ENCODE measurements at places on chromosomes 7 and 10.
A peak's percentile ranks its signal among the peaks of the same experiment; 100 is the strongest.

- no peak for DNase-seq
Observed at GRCh38 chr7:142384493-142384922, 126.7 kb upstream of the PRSS58 start.

- DNase-seq, result no peak
Observed at GRCh38 chr10:24623383-24623782, 100.3 kb downstream of the ARHGAP21 start.

DNA sequence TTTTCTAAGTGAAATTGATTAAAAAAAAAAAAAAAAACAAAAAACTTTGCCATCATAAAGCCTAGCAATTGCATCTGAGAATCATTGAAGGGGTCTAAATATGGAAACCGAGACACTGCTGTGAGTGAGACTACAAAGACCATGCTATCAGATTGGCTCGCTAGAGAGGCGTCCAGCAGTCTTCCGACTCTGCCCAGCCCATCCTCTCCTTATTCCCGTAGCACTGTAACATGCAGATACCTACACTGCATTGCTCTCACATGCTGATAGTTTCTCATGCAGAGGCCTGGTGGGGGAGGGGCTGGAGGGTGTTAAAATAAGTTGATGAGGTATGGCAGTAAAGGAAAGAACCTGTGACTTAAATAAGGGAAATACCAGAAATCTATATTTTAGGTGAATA lies 130.7 kb downstream of the NRF1 start:
- DNase-seq, result no peak

DNA sequence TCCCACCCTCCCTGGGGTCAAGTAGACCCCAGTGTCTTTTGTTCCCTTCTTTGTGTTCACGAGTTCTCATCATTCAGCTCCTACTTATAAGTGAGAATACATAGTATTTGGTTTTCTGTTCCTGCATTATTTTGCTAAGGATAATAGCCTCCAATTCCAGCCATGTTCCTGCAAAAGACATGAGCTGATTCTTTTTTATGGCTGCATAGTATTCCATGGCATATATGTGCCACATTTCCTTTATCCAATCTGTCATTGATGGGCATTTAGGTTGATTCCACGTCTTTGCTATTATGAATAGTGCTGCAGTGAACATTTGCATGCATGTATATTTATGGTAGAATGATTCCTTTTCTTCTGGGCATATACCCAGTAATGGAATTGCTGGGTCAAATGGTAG lies 28.3 kb upstream of the CAMK2B start:
- no peak for DNase-seq

DNA sequence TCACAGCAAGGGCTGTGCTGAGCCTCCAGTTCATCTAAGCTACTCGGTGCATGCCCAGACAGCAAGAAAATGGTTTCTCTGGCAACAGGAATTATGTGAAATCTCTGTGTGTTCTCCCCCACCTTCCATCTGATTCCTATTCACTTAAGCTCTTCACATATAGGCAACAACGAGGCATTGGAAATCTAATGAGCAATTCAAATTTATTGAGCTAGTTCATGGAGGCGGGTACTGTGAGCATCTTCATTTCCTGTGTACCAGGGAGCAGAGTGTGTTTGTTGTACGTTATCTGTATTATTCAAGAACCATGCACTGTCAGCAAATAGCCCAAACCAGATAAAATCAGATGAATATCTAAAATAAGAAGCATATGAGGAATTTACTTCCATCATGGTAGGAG lies 739.1 kb downstream of the MAGI2 start:
- DNase-seq, result no peak

- DNase-seq, result no peak
Observed at GRCh38 chr10:7651853-7652470, 14.8 kb downstream of the ITIH5 start.

- DNase-seq, result peak; percentile 28
Observed at GRCh38 chr7:27188386-27189294, 3.6 kb upstream of the HOXA11 start.

- DNase-seq, result no peak
Observed at GRCh38 chr7:111264111-111264868, 173.4 kb downstream of the LRRN3 start.

GRCh38 chr7:31640381-31640780 lies 46.6 kb upstream of the PPP1R17 start:
- no peak for DNase-seq

DNA sequence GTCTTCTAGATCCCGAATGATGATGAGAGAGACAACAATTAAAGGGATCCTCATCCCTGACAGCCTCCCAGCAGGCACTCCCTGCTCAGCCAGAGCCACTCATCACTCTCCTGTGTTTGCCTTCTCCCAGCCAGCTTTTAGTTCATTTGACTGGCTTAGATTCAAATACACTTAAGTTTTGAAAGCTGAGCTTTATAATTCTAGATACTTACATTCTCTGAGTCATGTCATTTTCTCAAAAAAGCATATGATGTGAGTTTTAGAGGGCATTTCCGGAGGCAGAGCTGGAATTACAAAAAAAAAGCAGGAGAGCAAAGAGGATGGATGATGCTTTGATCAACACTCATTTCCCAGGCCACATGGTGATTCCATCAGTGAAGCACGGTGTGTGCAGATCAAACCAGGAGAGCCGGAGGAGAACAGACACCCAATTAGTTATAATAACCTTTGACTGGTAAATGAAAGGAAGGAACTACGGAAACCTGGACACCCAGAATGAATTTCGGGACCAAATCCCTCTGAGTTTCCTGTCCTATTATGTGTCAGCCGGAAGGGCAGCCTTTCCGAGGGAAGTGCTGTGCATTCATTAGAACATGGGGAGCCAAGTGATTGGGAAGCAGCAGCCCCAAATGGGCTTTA lies 81.5 kb upstream of the HPS1 start:
- DNase-seq, result no peak

GRCh38 chr7:25482631-25483030 lies 254.3 kb upstream of the NPVF start:
- DNase-seq, result no peak

DNA sequence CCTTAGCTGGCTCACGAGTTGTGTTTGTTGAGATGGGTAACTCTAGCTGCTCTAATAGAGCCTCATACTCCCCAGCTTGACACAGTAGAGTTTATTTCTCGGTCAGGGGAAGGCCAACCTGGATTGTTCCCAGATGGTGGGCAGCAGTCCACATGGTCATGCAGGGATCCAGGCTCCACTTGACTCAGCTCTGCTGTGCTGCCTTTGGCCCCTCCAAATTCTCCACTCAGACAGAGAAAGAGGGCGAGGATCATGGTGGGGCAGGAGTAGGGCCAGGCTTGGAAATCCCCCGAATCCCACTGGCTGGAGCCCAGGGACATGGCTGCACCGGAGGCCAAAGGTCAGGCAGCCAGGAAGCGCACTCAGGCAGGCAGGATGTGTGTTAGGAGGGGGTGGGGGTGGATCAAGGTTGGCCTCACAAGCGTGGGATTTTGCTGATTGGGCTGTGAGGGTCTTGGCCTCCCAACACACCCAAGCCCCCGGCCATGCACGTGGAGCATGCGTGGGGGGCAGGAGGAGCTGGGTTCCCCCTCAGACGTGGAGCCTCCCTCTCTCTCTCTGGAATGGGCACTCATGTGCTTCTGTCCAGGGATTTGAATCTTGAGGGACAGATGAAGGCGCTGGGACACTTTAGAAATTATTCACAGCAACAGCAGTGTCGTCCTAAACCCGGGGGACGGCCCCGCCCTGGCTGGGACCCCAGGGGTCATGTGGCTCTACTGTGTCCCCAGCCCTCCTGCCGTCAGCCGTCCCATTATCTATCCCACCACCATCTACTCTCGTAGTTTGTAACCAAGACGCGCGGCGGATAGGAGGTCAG lies 44.8 kb downstream of the PDGFA start:
- DNase-seq, result no peak

- no peak for DNase-seq
Observed at GRCh38 chr10:129901389-129902006, 62.6 kb downstream of the EBF3 start.

- no peak for DNase-seq
Observed at GRCh38 chr10:110426294-110427181, 71.2 kb upstream of the DUSP5 start.

- no peak for DNase-seq
Observed at GRCh38 chr10:121838149-121838548, 89.7 kb downstream of the ATE1 start.

- DNase-seq, result no peak
Observed at GRCh38 chr7:98357751-98358161, 43.1 kb downstream of the BAIAP2L1 start.

- no peak for DNase-seq
Observed at GRCh38 chr7:51220226-51220625, 96.4 kb downstream of the COBL start.
